Activated CD4-positive, alpha-beta T cell treated with anti-CD3 and anti-CD28 coated beads, Interleukin-2, amount 10 ng/mL, durations not matched to agents 7 days and 5 days (primary cell): ENCODE measurements at places on chromosomes 5 and 9.

GRCh38 chr5:149434162-149435014, 55.3 kb upstream of the IL17B start:
- DNase-seq, result peak; percentile 61

DNA sequence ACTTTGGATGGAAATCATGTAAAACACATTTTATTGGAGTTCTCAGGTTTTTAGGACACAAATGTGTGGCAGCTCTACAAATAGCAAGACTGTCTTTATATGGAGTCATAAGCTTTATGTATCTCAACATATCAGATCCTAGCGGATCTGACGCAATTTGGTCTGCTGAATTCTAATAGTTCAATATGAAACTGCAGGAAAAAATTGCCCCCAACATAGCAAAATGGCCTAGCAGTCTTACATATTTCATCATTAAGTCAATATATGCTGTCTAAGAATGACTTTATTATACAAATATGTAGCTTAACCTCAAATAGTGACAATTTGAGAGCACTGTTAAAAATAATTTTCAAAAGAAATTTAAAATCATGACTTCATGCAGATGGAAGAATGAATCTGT, 244.3 kb downstream of the TAF11L14 start:
- DNase-seq, result no peak

GRCh38 chr9:93677048-93677571, 100.7 kb downstream of the PHF2 start:
- DNase-seq, result no peak

GRCh38 chr5:173229382-173229959, 5.5 kb downstream of the NKX2-5 start:
- DNase-seq, result no peak

GRCh38 chr9:134064711-134065110, 3.1 kb downstream of the BRD3 start:
- DNase-seq, result no peak

DNA sequence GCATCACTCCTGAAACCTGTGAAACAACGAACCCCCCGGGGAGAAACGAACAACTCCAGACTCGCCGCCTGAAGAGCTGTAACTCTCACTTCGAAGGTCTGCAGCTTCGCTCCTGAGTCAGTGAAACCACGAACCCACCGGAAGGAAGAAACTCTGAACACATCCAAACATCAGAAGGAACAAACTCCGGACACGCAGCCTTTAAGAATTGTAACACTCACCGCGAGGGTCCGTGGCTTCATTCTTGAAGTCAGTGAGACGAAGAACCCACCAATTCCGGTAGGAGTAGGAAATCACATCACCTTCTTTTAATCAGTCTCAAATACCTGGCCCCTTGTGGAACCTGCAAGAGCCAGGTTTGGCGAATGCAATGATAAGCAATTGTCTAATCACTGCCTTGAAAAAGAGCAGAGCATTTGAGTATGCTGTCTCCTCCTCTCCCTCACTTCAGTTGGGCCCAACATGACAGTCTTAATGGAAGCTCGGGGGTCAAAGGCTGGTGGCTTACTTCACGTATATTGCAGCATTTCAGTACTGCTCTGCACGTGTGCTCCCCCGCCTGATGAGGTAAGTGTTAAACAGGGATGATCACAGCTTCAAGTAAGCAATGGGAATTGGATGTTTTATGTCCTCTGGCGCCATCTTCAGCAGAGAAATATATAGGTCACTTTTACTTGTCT, 473 bp downstream of the IRGM start:
- peak; percentile 84 for DNase-seq

- DNase-seq, result no peak
Observed at GRCh38 chr5:144230806-144231205, 60.1 kb downstream of the KCTD16 start.

DNA sequence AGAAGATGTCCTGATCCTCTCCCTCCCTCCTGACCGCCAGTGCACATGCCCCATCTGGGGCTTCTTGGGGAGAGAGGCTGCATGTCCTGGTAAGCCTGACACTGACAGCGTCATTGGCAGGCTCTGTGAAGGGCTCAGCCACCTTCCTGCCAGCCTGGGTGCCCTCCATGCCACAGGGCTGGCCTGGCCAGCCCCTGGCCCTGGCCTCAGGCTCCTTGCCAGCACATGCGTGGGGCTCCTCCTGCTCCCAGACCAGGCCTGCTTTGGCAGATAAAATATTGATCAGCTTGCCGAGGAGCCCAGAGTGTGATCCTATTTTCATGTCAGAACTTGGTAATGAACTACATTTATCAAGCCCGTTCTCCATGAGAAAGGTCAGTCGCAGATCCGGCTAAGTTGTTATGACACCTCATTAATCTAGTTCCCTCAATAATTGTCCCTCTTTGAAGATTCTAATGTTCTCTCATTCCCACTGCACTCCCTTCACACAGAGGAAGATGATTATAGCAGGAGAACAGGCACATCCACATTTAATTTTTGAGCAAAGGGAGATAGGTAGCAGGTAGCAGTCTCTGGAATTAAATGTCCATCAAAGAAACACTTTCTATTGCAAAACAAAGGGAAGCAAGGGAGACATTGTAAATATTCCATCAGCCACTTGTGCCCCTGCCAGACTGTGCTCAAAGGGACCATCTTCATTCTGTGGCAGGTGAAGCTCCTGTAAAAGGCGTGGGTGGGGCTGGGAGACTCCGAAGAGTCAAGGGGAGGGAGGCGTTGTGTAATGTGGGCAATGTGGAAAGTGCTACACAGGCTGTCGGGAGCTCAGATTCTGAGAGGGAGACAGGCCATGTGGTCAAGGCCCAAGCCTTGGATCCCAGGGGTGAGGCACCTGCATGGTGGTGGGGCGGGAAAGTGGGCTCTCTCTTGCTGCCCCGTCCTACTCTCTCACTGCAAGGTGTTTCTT, 272.0 kb downstream of the HSPA4 start:
- DNase-seq, result no peak
